Stimulated activated CD4-positive, alpha-beta T cell treated with anti-CD3 and anti-CD28 coated beads, Interleukin-1b, Interleukin-23, amount 100 ng/mL, for 1 hour (primary cell): ENCODE measurements at places on chromosomes 4 and X.
A peak's percentile ranks its signal among the peaks of the same experiment; 100 is the strongest.

- DNase-seq, result no peak
Measured at GRCh38 chr4:71460371-71460770, 121.6 kb downstream of the SLC4A4 start.

DNA sequence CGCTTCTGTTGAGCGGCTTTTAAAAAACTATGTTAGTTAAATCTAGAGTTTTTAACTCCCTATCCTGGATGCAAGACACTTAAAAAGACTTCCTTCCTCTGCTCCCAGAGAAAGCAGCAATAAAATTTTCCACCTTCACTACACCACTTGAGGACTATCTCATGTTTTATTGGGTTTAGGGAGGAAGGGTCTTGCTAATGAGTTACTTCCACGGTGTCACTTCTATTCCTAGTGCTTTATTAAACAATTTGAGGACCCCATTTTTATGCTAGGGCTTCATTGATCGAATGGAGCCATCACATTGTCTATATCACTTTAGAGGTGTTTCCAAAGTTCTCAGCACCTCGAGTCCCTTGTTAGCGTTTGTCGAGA is 3.7 kb upstream of the STIM2 start:
- no peak for DNase-seq

DNA sequence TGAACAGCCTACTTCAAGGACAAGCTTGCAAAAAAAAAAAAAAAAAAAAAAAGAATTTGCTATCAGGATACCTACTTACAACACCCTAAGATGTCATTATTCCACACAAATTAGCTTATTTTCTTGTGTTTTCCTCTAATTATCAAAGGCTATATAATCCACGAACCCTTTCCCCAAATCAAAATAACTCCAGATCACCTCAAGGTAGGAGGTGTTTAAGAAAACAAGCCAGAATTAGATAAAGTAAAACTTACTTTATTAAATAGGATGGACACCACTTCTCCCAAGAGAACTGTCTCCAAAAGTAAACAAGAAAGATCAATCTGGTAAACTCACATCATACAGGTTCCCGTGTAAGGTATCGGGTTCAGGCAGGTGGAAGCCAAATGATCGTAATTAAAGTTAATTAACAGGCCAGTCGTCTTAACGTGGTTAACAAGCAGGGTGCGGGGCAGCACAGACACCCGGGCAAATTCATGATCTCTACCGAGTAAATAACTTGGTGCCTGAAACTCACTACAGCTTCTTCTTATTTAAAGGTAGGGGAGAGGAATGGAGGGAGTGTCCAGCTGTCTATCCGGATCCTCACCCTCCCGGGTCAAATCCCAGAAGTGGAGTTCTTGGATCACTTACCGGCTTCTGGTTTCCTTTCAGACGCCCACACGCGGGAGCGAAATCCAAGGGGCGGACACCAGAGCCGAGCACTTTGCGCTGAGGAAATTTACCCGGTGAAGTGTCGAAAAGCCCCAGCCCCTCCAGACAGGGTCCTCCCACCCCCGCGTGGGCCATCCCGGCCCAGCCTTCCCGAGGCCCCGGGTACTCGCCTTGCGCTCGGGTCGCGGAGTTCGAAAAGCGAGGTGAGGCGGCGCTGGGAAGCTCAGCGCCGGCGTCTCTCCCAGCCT is 708 bp downstream of the ARAP2 start:
- DNase-seq, result peak; percentile 37

DNA sequence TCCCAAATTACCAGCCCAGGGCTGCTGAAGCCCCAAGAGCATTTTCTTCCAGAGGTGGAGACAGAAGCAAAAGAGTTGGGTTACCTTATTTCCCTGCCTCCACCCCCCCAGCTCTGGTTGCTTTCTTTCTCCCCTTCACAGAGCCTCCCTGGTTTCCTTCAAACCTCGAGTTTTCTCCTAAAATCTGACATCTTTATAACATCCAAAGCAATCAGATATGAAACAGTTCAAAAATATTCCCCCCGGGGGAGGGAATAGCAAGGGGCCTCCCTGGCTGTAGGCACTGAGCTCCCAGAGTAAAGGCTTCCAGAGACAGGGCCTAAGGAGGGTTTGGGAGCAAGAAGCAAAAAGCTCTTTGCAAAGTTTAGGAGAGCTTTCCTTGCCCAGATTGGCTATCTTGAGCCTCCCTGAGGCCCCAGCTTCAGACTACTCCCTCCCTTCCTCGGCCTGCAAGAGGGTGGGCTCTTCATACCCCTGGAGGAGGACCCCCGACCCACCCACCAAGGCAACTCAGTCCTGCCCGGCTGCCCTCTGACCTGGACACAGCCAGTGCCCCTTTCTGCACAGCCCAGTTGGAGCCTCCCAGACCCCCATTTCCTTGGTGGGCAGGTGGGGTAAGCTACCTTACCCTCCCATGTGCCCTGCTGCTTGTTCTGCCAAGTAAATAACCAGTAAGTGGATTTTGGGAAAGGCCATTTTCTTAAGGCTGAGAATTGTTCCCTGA is 7.6 kb downstream of the MAMLD1 start:
- DNase-seq, result no peak

DNA sequence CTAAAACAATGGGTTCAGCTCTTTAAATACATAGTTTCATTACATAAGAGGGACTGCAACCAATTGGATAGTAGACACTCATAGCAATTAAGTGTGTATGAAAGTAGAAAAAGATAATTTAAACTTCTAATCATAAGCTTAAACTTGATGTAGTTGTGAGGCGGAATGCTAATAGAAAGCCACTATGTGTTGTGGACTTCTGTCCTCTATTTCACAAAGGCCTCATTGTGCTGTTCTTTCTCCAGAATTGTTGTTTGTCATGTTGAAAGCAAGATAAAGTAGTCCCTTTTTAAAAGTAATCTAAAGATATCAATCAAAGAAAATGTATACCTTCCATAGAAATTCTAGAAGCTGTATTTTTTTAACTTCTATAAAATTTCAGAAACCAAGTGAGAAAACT is 329.4 kb downstream of the KLHL4 start:
- DNase-seq, result no peak

GRCh38 chr4:141680060-141680459 is 43.7 kb downstream of the IL15 start:
- DNase-seq, result no peak

GRCh38 chr4:20259707-20260106 is 8.0 kb downstream of the SLIT2 start:
- DNase-seq, result no peak

GRCh38 chrX:106611679-106612392 is at the start of gene RADX:
TSS of gene RADX (plus strand) at chrX:106611978. CDS start at chrX:106612081, 103 bp downstream.
- DNase-seq, result peak; percentile 47

GRCh38 chrX:13258052-13258444 is 61.8 kb downstream of the ATXN3L start:
- DNase-seq, result no peak

DNA sequence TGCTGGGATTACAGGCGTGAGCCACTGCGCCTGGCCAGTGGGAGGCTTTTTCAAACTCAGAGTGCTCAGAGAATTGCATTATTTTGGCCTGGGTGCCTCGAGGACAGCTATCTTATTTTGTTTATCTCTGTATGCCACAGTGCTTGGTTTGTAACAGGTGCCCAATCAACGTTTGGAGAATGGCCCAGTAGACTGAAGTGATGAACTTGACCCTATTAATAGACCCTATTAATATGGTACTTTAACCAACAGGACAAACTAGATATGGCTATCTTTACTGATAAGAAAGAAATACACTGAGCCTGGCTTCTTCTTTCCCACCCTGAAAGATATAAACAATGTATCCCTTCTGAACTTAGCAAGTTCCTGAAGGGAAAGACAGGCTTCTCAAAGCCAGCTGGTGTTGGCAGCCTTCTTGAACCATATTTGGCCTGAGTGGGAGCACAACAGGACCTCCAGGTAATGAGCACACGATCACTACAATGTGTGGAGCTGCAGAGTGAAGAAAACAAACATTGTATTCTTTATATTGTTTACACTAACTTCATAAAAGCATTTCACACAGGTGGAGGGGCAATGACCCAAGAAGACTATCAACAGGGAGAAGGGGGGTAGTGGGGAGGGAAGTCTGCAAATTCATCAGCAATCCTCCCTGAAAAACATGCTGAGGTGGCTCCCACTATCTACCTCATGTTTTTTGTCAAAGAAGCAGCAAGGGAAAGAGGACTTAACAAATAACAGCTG is 41.7 kb downstream of the PRPS1 start:
- no peak for DNase-seq

DNA sequence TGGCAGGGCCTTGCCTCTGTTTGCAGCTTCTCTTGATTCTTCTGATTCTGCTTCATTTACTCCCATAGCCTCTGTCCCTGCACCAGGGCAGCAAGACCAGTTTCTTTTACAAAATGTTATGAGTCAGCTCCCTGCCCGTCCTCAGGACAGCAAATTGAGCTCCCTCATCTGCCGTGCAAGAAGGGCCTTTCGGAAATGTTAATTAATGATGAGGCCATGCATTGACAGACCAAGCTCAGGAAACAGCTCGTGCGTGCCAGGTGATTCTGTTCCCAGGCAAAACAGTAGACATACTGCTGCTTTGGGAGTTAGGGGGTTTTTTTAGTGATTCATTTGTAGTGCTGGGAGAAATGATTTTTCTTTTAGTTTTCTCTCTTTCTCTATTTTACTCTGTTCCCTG is 231.7 kb downstream of the FBXW7 start:
- DNase-seq, result no peak

DNA sequence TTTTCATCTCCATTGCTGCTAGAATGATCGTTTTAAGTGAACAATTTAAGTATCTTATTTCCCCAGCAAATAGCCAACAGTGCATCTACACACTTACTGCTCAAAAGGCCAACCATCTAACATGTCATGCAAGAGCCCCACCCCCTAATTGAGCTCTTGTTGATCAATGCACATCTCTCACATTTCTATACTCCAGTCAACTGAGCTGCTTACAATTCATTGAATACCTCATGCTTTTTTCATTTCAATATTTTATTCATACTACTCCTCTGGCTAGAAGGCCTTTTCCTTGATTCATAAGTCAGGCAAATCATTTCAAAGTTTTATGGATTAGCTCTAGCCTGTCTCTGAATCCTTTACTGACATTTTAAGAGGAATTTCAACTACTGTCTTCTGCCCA is 79.0 kb upstream of the WDR17 start:
- DNase-seq, result no peak

DNA sequence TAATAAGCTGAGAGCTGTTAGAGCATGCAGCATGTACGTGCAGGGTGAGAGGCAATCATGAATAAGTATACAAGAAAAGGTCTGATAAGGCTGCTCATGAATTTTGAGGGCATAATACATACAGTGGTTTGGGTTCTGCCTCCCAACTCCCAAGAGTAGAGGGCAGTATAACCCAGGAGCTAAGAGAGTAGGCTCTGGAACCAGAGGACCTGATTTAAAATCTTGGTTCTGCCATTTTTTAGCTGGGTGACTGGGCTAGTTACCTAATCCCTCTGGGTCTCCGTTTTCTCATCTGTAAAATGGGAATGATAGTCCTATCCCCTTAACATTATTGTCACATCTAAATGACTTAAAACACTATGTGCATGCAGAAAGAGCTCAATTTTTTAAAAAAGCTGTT is 85.3 kb downstream of the LNX1 start:
- no peak for DNase-seq

DNA sequence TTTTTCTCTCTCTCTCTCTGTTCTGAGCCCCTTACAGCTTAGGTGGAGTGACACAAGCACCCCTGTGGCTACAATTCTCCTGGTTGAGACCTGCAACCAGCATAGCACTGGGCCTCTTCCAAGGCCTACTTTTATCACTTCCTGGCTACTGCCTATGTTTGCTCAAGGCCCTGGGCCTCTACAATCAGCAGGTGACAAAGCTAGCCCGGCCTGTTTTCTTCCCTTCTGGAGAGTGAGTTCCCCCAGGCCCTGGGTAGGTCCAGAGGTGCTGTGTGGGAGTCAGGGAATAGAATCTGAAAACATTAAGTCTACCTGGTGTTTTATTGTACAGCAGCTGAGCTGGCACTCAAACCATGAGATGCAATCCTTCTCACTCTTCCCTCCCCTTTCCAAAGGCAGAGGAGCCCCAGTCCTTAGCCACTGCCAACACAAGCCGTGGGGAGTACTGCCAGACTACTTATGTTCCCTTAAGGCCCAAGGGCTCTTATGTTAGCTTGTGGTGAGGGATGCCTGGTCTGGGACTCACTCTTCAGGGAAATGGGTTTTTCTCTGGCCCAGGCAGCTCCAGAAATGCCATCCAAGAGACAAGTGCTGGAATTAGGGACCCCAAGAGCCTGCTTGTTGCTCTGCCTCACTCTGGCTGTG is 23.8 kb upstream of the MAGEC3 start:
- DNase-seq, result no peak

GRCh38 chr4:153809916-153810810 is 21.3 kb upstream of the SFRP2 start:
- DNase-seq, result no peak

GRCh38 chr4:52076731-52077130 is 25.6 kb downstream of the SPATA18 start:
- no peak for DNase-seq

- no peak for DNase-seq
Measured at GRCh38 chrX:110316351-110317060, 1.4 kb downstream of the AMMECR1 start.

GRCh38 chr4:9969526-9970398 is 51.5 kb downstream of the SLC2A9 start:
- no peak for DNase-seq
